ENCODE measurements at places on chromosomes 6 and 20.

DNA sequence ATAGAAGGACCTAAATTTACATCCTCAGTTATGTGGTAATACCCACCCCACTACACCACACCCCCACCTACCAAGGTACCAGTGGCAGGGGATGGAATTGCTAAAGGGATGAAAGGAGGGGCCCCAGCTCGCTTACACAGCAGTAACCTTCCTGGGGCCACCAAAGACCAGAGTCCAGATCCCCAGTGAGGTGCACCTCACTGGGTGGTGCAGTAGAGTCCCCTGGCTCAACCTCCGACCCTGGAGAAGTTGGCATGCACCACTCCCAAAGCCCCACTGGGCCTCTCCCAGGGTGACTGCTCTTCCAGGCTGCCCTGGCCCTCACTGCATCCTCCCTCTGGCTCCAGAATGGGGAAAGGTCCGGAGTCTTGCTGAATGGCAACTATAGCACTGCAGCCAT is 816 bp downstream of the UNC5CL start:
- DNase-seq = no peak

DNA sequence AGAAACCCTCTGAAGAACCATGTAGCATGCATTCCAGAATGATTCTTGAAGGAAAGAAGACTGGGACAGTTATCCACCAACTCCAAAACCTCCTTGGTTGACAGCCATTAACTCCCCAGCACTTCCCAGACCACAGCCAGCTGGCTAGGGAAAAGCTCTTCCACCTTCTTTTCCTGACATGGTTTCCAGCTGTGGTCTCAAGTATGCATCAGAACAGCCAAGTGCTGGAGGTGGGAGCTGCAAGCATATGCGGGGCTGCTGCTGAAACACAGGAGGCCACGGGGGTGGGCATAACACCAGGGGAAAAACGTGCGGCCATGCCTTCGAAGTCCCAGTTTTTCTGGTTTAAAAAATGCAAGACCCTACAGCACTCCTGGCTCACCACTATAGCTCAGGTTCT is 108.0 kb upstream of the FAM184A start:
- DNase-seq = no peak

GRCh38 chr20:51797357-51798025 is 4.8 kb downstream of the SALL4 start:
- DNase-seq = peak; percentile 10

- peak; percentile 59 for DNase-seq
Measured at GRCh38 chr20:52242237-52243230, 51.0 kb upstream of the ZFP64 start.

DNA sequence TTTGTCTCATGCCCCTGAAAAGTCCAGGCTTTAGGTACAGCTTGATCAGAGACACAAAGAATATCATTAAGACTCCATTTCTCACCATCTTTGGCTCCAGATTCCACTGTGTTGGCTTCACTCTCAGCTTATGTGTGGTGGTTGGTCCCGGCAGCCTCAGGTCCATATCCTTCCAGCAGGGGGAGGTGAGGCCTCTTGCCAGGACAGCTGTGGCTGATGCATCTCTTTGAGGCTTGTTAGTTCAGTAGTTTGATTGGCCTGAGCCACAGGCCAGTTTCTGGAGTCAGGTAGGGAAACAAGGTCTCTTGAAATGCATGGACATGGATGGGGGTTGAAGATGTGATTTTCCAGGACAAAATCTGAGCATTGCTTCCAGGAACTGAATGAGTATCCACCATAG is 62.4 kb downstream of the JAG1 start:
- DNase-seq = peak; percentile 60

GRCh38 chr20:46347841-46348803 is 39.8 kb upstream of the CDH22 start:
- DNase-seq = peak; percentile 85

- DNase-seq = no peak
Measured at GRCh38 chr6:115360602-115361325, 699.9 kb downstream of the FRK start.

DNA sequence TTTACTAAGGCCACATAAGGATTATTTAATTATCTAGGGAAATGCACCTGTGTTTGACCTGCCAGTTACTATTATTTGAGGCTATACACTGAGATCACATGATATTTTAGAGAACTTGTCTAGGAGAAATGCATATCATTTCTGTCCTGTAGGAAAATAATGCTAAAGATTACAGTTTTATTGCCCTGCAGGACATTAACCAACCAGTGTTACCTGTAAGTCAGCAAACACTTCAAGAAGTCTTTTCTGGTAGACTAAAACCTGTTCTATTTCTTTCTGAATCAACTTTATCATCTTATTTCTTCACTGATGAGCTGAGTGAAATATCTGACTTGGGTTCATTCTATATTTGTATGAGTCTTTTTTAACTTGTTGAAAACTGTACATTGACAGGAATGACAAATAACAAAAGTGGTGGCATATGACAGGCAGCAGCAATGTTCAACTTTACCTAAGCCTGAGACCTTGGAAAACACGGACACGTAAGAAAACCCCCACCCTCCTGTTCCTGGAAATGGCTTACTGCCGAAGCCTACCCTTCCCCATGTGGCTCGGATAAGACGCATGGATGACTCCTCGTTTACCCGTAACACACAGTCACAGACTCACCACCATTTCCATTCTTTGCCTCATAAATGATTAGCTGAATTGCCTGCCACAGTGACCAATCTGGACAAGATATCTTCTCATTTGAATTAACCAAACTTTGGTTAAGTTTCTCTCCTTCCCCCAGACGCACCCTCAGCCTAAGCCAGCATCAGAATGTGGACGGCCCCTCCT is 118.0 kb upstream of the CD93 start:
- no peak for DNase-seq
